T-cell (primary cell): ENCODE measurements at places on chromosomes 2 and 18. TPM values are rescaled to one million over a fixed set of nuclear protein-coding genes. Genes with fewer than 3 reads are reported as not detected.

GRCh38 chr2:51760441-51760840 is 728.5 kb upstream of the NRXN1 start:
- H3K27ac ChIP-seq = no peak overlapping the region
- H3K4me3 ChIP-seq = no peak overlapping the region
- no peaks in the 10 kb centered on the region for H3K4me1 ChIP-seq
- no peaks in the 10 kb centered on the region for H3K27me3 ChIP-seq
- no peaks in the 10 kb centered on the region for H3K36me3 ChIP-seq
- DNase-seq = no peak

- H3K4me1 ChIP-seq = no peaks in the 10 kb centered on the region
- no peaks in the 10 kb centered on the region for H3K27me3 ChIP-seq
- no peak overlapping the region for H3K27ac ChIP-seq
Measured at GRCh38 chr2:7618031-7618430, 700.8 kb downstream of the RNF144A start.

The AFF3 gene
- 11.5 TPM for total RNA-seq

GRCh38 chr2:197256021-197256420 is 54.6 kb downstream of the ANKRD44 start:
- no peak for DNase-seq
- H3K36me3 ChIP-seq = no peaks in the 10 kb centered on the region
- H3K4me3 ChIP-seq = no peak overlapping the region
- H3K27ac ChIP-seq = peak overlapping the region; percentile 95
- H3K4me1 ChIP-seq = peaks cover 50% of the 10 kb centered on the region
- H3K27me3 ChIP-seq = no peaks in the 10 kb centered on the region

The ZNF532 gene
- total RNA-seq = 14.2 TPM

- H3K27ac ChIP-seq = no peak overlapping the region
- no peaks in the 10 kb centered on the region for H3K36me3 ChIP-seq
- H3K4me3 ChIP-seq = no peak overlapping the region
- H3K27me3 ChIP-seq = no peaks in the 10 kb centered on the region
- DNase-seq = no peak
Measured at GRCh38 chr2:240286596-240286995, 146.1 kb upstream of the OTOS start.

DNA sequence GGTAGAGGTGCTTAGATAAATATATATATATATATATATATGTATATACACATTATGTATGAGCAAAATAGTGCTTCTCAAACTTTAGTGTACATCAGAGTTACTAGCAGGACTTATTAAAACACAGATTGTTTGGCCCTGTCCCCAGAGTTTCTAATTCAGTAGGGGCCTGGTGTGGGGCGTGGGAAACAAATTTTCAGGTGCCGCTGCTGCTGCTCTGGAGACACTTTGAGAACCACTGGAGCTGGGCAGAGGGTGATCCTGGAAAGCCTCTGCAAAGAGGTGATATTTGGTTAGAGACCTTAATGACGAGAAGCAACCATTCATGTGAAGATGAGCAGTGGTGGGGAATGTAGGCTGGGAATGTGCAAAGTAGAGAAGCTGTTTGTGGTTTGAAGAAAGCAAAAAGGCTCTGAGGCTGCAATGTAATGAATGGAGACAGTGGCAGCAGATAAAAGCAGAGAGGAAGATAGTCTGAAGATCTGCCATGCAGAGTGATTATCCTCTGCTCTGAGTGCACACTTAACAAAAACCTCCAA is 142.9 kb downstream of the PLCL1 start:
- DNase-seq = no peak
- H3K27me3 ChIP-seq = no peaks in the 10 kb centered on the region
- no peak overlapping the region for H3K27ac ChIP-seq
- peaks cover 29% of the 10 kb centered on the region for H3K4me1 ChIP-seq

The IL1RL2 gene
- not detected for total RNA-seq

The NOL4 gene
- total RNA-seq = not detected

- H3K4me3 ChIP-seq = no peak overlapping the region
- H3K27ac ChIP-seq = no peak overlapping the region
- no peaks in the 10 kb centered on the region for H3K4me1 ChIP-seq
- DNase-seq = no peak
- H3K27me3 ChIP-seq = peaks cover 2% of the 10 kb centered on the region
Measured at GRCh38 chr2:26737221-26737620, 26.9 kb upstream of the SLC35F6 start.

GRCh38 chr2:224252631-224253030 is 149.3 kb downstream of the FAM124B start:
- no peak overlapping the region for H3K27ac ChIP-seq
- DNase-seq = no peak
- no peaks in the 10 kb centered on the region for H3K36me3 ChIP-seq
- no peaks in the 10 kb centered on the region for H3K27me3 ChIP-seq
- no peak overlapping the region for H3K4me3 ChIP-seq
- no peaks in the 10 kb centered on the region for H3K4me1 ChIP-seq

GRCh38 chr2:118847762-118848172 is 319 bp upstream of the EN1 start:
- H3K4me3 ChIP-seq = peak overlapping the region; percentile 41
- no peak overlapping the region for H3K27ac ChIP-seq
- peaks cover 43% of the 10 kb centered on the region for H3K4me1 ChIP-seq
- no peaks in the 10 kb centered on the region for H3K36me3 ChIP-seq
- peaks cover 95% of the 10 kb centered on the region for H3K27me3 ChIP-seq

GRCh38 chr2:102737431-102737830 is 24.4 kb upstream of the TMEM182 start:
- no peak for DNase-seq
- peaks cover 14% of the 10 kb centered on the region for H3K4me1 ChIP-seq
- H3K36me3 ChIP-seq = no peaks in the 10 kb centered on the region
- peak overlapping the region; percentile 73 for H3K4me3 ChIP-seq

The TMEM169 gene
- total RNA-seq = 1.8 TPM

The TANC1 gene
- total RNA-seq = 0.61 TPM

GRCh38 chr2:200662727-200663126 is 76.9 kb downstream of the AOX1 start:
- H3K36me3 ChIP-seq = no peaks in the 10 kb centered on the region
- H3K27ac ChIP-seq = no peak overlapping the region
- H3K4me3 ChIP-seq = no peak overlapping the region
- no peaks in the 10 kb centered on the region for H3K27me3 ChIP-seq
- H3K4me1 ChIP-seq = no peaks in the 10 kb centered on the region

DNA sequence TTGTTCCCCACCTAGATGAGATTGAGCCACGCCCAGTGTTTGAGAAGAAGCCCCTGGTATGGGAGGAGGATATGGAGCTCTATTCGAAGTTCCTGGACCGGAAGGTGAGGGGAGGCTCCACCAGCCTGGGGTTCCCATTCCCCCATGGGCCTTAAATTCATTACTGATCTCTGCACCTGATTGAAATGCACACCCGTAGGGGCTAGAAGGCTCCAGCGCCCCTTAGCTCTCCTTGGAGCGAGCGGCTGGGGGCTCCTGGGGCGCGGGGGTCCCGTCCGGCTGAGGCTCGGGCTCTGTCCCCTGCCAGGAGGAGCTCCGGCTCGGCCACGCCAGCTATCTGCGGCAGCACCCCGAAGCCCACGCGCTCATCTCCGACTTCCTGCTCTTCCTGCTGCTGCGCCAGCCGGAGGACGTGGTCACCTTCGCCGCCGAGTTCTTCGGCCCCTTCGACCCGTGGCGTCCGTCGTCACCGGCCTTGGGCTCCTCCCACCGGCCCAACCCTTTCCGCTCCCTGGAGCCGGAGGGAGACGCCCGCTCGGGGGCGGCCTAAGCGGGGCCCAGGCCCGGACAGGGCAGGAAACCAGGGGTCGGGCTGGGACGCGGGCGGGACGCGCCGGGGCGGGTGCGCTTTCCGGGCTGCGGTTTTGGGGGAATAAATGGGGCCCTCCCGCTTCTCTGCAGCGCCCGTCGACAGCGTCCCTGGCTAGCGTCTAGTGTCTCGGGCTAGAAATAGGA is 10.9 kb downstream of the CATIP start:
- peak overlapping the region; percentile 53 for H3K4me3 ChIP-seq
- H3K27ac ChIP-seq = peak overlapping the region; percentile 82
- peak; percentile 75 for DNase-seq
- no peaks in the 10 kb centered on the region for H3K36me3 ChIP-seq
- peaks cover 20% of the 10 kb centered on the region for H3K4me1 ChIP-seq
- no peaks in the 10 kb centered on the region for H3K27me3 ChIP-seq

GRCh38 chr2:20942646-20943125 is 101.2 kb downstream of the APOB start:
- no peak for DNase-seq
- H3K4me3 ChIP-seq = no peak overlapping the region
- H3K4me1 ChIP-seq = no peaks in the 10 kb centered on the region
- H3K27me3 ChIP-seq = peaks cover 9% of the 10 kb centered on the region
- H3K27ac ChIP-seq = no peak overlapping the region
- no peaks in the 10 kb centered on the region for H3K36me3 ChIP-seq

- DNase-seq = no peak
- H3K4me1 ChIP-seq = no peaks in the 10 kb centered on the region
- H3K27me3 ChIP-seq = no peaks in the 10 kb centered on the region
- no peak overlapping the region for H3K27ac ChIP-seq
- no peak overlapping the region for H3K4me3 ChIP-seq
- H3K36me3 ChIP-seq = no peaks in the 10 kb centered on the region
Measured at GRCh38 chr2:102264952-102265351, 46.4 kb upstream of the IL1RL1 start.

DNA sequence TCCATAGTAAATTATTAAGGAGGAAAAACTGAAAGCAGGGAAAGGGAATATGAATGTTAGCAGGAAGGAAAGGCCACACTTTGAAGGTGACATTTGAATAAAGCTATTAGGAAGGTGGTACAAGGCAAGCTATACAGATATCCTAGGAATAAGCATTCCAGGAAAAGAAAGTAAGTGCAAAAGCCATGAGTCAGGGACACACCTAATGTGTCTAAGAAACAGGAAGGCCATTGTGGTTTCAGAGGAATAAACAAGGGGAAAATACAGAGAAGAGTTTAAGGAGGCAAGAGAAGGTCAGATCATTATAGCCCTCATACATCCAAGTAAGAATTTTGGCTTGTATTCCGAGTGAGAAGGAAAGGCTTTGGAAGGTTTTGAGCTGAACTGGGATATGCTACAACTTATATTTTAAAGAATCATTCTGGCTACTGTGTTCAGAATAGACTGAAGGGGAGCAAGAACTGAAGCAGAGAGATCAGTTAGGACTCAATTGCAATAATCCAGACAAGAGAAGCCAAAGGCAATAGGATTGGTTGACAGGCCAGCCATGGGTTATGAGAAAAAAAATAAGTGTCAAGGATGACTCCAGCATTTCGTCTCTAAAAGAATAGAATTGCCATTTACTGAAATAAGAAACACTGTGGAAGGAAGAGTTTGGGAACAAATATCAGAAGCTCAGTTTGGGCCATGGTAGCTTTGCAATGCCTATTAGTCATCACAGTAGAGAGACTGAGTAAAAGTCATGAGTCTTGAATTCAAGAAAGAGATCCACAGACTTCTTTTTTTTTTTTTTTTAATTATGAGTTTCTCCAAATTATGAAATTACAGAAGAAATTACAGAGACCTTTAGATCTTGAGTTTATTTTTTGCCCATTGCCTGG is 11.3 kb downstream of the RAD51AP2 start:
- H3K27ac ChIP-seq = no peak overlapping the region
- no peaks in the 10 kb centered on the region for H3K27me3 ChIP-seq
- no peaks in the 10 kb centered on the region for H3K36me3 ChIP-seq
- DNase-seq = no peak

The CENPO gene
- 4.8 TPM for total RNA-seq

The GKN1 gene
- total RNA-seq = not detected

DNA sequence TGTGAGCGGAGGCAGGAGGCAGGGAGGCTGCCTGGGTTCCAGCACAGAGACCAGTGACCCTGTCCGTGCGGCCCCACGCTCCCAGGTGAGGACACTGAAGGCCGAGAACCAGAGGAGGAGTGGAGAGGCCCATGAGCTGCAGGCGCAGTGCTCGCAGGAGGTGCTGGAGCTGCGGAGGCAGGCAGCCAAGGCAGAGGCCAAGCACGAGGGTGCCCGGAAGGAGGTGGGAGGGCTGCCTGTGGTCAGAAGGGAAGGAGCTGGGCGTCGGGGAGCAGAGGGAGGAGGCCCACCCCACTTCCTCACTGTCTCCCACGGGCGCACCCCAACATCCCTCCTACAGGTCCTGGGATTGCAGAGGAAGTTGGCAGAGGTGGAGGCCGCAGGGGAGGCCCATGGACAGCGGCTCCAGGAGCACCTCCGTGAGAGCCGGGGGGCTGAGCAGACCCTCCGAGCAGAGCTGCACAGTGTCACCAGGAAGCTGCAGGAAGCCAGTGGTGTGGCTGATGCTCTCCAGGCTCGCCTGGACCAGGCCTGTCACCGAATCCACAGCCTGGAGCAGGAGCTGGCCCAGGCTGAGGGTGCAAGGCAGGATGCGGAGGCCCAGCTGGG is 33.0 kb upstream of the SNED1 start:
- no peaks in the 10 kb centered on the region for H3K4me1 ChIP-seq
- H3K36me3 ChIP-seq = no peaks in the 10 kb centered on the region
- H3K27me3 ChIP-seq = no peaks in the 10 kb centered on the region
- no peak overlapping the region for H3K4me3 ChIP-seq
- H3K27ac ChIP-seq = no peak overlapping the region

DNA sequence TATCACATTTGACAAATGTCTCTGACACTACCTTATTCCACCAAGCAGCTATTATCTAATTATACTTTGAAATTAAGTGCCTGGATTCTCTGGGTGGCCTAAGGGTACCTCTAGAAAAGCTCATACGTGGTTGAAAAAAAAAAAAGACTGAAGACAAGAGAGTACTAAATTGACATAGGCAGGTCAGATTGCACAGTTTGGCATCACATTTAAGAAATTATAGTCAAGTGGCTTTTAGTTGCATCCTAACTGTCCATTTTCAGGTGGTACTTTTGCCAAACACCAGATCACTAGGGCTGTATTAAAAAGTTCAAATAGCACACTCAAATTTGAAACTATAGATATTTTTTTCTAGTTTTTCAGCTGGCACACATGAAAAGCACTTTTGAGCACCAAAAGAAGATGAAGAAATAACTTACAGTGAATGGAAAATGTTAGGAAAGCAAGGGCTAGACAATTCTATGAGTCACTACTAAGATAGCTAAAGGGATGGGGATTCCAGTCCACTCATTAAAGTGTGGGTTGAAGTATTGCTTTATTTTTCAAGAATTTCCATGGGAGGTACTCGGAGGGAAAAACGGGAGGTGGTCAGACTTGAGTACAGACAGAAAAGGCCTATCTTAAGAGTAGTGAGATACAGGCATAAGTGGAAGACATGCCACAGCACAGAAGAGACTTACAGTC is 106.5 kb upstream of the COL5A2 start:
- H3K4me3 ChIP-seq = no peak overlapping the region
- H3K36me3 ChIP-seq = no peaks in the 10 kb centered on the region
- no peak overlapping the region for H3K27ac ChIP-seq
- peaks cover 3% of the 10 kb centered on the region for H3K4me1 ChIP-seq
- no peak for DNase-seq

DNA sequence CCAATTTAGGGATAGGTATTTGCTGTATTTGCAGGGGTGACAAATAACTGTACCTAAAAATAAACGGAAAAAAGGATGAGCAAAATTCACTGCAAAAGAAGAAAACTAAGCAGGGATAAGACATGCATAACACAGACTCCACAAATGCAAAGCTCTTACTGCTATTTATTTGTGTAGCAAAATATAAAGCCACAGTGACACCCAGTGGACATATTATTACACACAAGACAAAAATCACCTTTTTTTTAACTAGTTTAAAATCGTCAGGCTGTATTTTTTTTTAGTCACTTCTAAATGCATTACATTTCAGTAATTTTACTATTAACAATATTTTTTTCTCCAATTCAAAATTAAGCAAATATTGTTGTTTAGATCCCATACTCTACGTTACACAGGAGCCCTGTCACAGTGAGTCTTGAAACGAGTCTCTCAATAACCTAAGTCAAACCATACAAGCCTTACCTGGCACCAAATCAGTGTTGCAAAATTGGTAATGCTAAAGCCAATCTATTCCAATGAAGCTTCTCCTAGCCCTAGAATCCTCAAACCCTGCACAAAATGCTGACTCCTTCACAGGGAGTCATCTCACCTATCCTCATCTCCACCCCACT is 23.7 kb downstream of the METTL4 start:
- H3K36me3 ChIP-seq = peaks cover 5% of the 10 kb centered on the region
- H3K27ac ChIP-seq = no peak overlapping the region
- H3K4me1 ChIP-seq = no peaks in the 10 kb centered on the region
- no peak overlapping the region for H3K4me3 ChIP-seq
- no peak for DNase-seq

The SPEG gene
- total RNA-seq = 18.9 TPM
